Colonic mucosa (tissue), 4 donors: ENCODE measurements at places on chromosomes 2 and 18. TPM values are rescaled to one million over a fixed set of nuclear protein-coding genes. Genes with fewer than 3 reads are reported as not detected.

DNA sequence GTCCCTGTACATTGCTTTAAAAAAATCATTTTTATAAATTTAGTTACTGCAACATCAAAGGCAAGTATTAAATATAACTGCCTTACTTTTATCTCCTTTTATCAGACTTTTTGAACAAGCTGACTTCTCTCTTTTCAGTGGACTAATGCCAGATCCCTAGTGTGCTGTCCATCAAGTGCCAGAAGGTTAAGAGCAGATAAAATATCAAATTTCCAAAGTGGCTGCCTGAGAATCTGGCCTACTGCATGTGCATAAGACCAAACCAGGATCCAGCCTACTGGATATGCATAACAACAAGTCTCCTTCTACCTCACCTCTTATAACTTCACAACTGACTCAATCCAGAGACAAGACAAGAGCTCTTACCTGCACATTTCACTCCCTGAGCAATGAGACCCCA, 59.8 kb upstream of the CHRNA1 start:
- H3K27ac ChIP-seq, result no peak overlapping the region
- no peaks in the 10 kb centered on the region for H3K4me1 ChIP-seq
- no peak overlapping the region for H3K4me3 ChIP-seq
- H3K36me3 ChIP-seq, result no peaks in the 10 kb centered on the region
- no peaks in the 10 kb centered on the region for H3K27me3 ChIP-seq
- no peak for DNase-seq

GRCh38 chr2:238254095-238254723, 14.4 kb upstream of the HES6 start:
- no peaks in the 10 kb centered on the region for H3K36me3 ChIP-seq
- no peak for DNase-seq
- no peak overlapping the region for H3K4me3 ChIP-seq
- H3K27ac ChIP-seq, result no peak overlapping the region
- H3K4me1 ChIP-seq, result no peaks in the 10 kb centered on the region
- H3K27me3 ChIP-seq, result no peaks in the 10 kb centered on the region

Gene ANKRD30B
- 0.32 TPM for total RNA-seq

- peak overlapping the region; percentile 88 for H3K4me3 ChIP-seq
- DNase-seq, result peak; percentile 63
- no peaks in the 10 kb centered on the region for H3K36me3 ChIP-seq
- peaks cover 4% of the 10 kb centered on the region for H3K4me1 ChIP-seq
- H3K27me3 ChIP-seq, result no peaks in the 10 kb centered on the region
- peak overlapping the region; percentile 98 for H3K27ac ChIP-seq
Measured at GRCh38 chr2:206083602-206084438, 2.2 kb downstream of the INO80D start.
